A549 (cell line): ENCODE measurements at places on chromosomes 13 and 19.

- DNase-seq: no peak
Observed at GRCh38 chr13:104809483-104809882, 1726.0 kb downstream of the EFNB2 start.

DNA sequence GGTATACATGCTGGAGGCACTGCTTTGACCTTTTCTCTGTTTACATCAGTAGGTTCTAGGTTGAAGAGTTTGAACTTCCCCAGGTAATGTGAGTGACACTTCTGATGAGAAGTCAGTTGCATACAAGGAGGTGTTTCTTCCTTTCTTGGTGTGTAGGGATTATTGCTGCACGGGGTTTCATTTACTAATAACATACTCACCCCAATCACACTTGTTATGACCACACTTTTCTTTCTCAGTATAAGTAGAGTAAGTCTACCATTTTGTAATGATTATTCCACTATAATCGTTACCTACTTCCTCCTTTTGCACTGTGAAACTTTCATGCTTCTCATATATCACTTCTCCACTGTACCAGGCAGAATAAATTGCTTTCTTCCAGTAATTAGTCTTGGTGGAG is 138.0 kb downstream of the TNFSF13B start:
- DNase-seq: no peak

- no peak for DNase-seq
Observed at GRCh38 chr13:39577838-39578491, 25.0 kb downstream of the LHFPL6 start.

- no peak for DNase-seq
Observed at GRCh38 chr19:47897861-47898260, 11.7 kb upstream of the SULT2A1 start.

GRCh38 chr19:4365341-4365740 is 22.0 kb downstream of the MPND start:
- no peak for DNase-seq

GRCh38 chr13:29594303-29594709 is 1.2 kb downstream of the SLC7A1 start:
- peak; percentile 61 for DNase-seq

GRCh38 chr19:38734426-38735256 is 9.6 kb downstream of the CAPN12 start:
- peak; percentile 65 for DNase-seq

DNA sequence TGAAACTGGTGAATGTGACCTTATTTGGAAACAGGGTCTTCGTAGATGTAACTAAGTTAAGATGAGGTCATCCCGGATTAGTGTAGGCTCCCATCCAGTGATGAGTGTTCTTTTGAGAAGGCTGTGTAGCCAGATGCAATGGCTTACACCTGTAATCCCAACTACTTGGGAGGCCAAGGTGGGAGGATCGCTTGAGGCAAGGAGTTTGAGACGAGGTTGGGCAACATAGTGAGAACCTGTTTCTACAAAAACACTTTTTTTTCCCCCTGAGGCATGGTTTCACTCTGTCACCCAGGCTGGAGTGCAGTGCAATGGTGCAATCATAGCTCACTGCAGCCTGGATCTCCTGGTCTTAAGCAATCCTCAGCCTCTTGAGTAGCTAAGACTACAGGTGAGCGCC is 36.4 kb downstream of the FBN3 start:
- DNase-seq: no peak
